Activated naive CD4-positive, alpha-beta T cell treated with anti-CD3 and anti-CD28 coated beads for 36 hours (primary cell): ENCODE measurements at places on chromosomes 12 and 14. TPM values are rescaled to one million over a fixed set of nuclear protein-coding genes. Genes with fewer than 3 reads are reported as not detected.

DNA sequence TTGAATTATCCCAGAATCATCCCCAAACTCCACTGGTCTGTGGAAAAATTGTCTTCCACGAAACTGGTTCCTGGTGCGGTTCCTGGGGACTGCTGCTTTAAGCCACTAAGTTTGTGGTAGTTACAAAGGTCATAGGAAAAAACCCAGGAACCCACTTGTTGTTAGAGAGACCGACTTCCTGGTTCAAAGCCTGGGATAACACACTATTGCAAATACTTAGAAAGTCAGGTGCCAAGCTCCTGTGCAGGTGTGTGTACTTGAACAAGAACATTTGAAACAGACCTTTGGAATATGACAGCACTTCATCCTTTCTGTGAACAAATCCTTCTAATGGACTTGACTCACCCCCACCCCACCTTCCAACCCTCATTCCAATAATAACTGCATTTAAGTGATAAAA is 519.6 kb downstream of the GLT1D1 start:
- H3K27ac ChIP-seq = no peak overlapping the region
- DNase-seq = no peak
- no peak overlapping the region for H3K4me3 ChIP-seq
- H3K36me3 ChIP-seq = no peaks in the 10 kb centered on the region
- peaks cover 2% of the 10 kb centered on the region for H3K27me3 ChIP-seq

DNA sequence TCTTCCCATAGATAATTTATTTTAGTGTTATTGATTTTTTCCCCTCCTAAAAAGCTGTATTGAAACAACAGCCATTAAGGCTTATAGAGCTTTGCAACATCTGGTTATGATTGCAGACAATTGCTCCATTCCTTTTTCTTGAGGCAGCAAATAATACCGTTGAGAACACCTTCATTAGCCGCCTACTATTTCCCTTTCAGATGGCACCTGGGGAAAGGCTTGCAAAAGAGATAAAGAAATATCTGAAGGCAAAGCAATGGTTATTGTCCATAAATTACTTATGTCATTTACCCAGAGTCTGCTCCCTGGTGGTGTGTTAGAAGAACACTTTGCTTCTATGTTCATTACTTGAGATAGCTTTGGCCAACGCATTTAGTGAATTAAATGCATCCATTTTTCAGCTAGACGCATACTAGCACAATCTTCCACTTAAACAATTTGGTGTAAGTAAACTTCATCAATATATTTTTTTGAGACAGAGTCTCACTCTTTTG is 377.8 kb downstream of the KCNH5 start:
- H3K4me3 ChIP-seq = no peak overlapping the region
- no peak for DNase-seq
- H3K36me3 ChIP-seq = no peaks in the 10 kb centered on the region
- no peaks in the 10 kb centered on the region for H3K27me3 ChIP-seq
- no peaks in the 10 kb centered on the region for H3K4me1 ChIP-seq

GRCh38 chr12:103369929-103370328 is 125.8 kb downstream of the C12orf42 start:
- no peak for DNase-seq
- H3K4me3 ChIP-seq = no peak overlapping the region
- H3K27ac ChIP-seq = no peak overlapping the region
- no peaks in the 10 kb centered on the region for H3K27me3 ChIP-seq
- H3K36me3 ChIP-seq = peaks cover 3% of the 10 kb centered on the region

GRCh38 chr14:87994974-87995373 is 2.0 kb upstream of the GALC start:
- H3K4me1 ChIP-seq = peaks cover 55% of the 10 kb centered on the region
- peak overlapping the region; percentile 5 for H3K4me3 ChIP-seq
- DNase-seq = peak; percentile 54
- H3K36me3 ChIP-seq = no peaks in the 10 kb centered on the region
- H3K27me3 ChIP-seq = no peaks in the 10 kb centered on the region
- peak overlapping the region; percentile 96 for H3K27ac ChIP-seq

- no peaks in the 10 kb centered on the region for H3K36me3 ChIP-seq
- H3K27me3 ChIP-seq = no peaks in the 10 kb centered on the region
- DNase-seq = no peak
- H3K4me1 ChIP-seq = peaks cover 10% of the 10 kb centered on the region
- no peak overlapping the region for H3K4me3 ChIP-seq
Measured at GRCh38 chr14:68624541-68625220, 168.2 kb downstream of the ZFP36L1 start.

DNA sequence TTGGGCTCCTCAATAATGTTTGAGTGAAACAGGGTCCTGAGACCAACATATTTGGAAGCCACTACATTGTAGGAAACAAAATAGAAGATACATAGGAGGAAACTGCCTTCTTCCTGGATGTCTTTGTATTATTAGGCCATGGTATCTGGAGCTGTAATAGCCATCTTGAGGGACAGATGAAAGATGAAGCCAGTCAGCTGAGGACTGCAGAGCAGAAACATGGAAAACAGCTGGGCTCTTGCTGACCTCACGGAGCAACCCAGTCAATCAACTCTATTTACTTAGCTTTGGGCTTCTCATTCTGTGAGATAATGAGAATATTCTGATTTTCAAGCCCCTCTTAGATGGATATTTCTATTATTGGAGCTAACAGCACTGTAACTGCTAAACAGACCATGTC is 962.4 kb downstream of the BCL11B start:
- no peaks in the 10 kb centered on the region for H3K27me3 ChIP-seq
- H3K4me3 ChIP-seq = no peak overlapping the region
- H3K4me1 ChIP-seq = peaks cover 9% of the 10 kb centered on the region
- no peaks in the 10 kb centered on the region for H3K36me3 ChIP-seq
- no peak for DNase-seq
- H3K27ac ChIP-seq = no peak overlapping the region

DNA sequence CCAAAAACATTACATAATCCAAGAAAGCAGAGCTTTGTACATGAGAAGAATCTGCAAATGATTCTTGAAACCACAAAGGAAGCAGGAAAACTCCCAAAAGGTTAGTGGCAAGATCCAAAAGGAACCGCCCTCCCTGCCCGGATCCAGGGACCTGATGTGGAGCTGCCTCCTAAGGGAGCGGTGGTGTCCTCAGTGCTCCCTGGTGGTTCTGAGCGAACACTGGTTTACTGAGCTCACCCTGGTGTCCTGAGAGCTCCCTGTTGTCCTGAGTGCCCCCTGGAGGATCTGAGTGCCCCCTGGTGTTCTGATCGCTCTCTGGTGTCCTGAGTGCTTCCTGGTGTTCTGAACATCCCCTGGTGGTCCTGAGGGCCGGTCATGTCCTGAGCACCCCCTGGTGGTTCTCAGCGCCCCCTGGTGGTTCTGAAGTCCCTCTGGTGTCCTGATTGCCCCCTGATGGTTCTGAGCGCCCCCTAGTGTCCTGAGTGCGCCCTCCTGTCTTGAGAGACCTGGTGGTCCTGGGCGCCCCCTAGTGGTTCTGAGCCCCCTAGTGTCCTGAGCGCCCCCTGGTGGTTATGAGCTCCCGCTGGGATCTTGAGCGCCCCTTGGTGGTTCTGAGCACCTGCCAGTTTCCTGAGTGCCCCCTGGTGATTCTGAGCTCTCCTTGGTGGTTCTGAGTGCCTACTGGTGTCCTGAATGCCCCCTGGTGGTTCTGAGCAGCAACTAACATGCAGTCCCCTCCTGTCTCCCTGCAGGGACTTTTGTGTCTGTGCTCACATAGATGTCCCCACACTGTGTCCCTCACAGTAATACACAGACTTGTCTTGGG is 891.1 kb downstream of the TMEM121 start:
- no peak overlapping the region for H3K4me3 ChIP-seq
- H3K4me1 ChIP-seq = peaks cover 15% of the 10 kb centered on the region
- H3K36me3 ChIP-seq = no peaks in the 10 kb centered on the region
- peaks cover 4% of the 10 kb centered on the region for H3K27me3 ChIP-seq
- no peak overlapping the region for H3K27ac ChIP-seq
- DNase-seq = peak; percentile 97

GRCh38 chr12:68240975-68241374 is 12.4 kb downstream of the IL22 start:
- peaks cover 52% of the 10 kb centered on the region for H3K4me1 ChIP-seq
- H3K27ac ChIP-seq = peak overlapping the region; percentile 66
- no peak overlapping the region for H3K4me3 ChIP-seq
- H3K27me3 ChIP-seq = peaks cover 2% of the 10 kb centered on the region
- no peaks in the 10 kb centered on the region for H3K36me3 ChIP-seq

DNA sequence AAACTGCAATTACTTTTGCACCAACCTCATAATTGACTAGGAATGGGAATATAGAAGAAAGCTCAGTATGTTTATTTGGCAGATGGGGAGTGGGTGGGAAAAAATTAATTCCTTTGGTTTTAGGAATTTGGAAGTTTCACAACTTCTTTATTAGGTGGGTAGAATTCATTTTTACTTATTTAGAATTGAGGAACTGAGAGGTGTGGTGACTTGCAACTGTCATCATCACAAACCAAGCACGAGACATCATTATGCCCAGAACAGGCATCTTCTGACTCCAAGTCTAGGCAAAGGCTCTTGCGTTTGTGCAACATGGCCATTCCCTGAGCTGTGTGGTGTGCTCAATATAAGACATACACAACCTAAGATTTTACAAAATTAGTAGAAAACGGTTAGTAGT is 380.0 kb downstream of the ATP23 start:
- H3K4me1 ChIP-seq = no peaks in the 10 kb centered on the region
- H3K27me3 ChIP-seq = peaks cover 2% of the 10 kb centered on the region
- H3K27ac ChIP-seq = no peak overlapping the region
- H3K4me3 ChIP-seq = no peak overlapping the region
- no peaks in the 10 kb centered on the region for H3K36me3 ChIP-seq

- H3K4me3 ChIP-seq = no peak overlapping the region
- H3K27ac ChIP-seq = no peak overlapping the region
- DNase-seq = no peak
- peaks cover under 1% of the 10 kb centered on the region for H3K36me3 ChIP-seq
- peaks cover 16% of the 10 kb centered on the region for H3K27me3 ChIP-seq
- H3K4me1 ChIP-seq = no peaks in the 10 kb centered on the region
Measured at GRCh38 chr14:101556566-101557320, 4.6 kb upstream of the DIO3 start.

GRCh38 chr14:74980398-74980730 is 22.4 kb upstream of the EIF2B2 start:
- no peak for DNase-seq
- no peak overlapping the region for H3K4me3 ChIP-seq

The LRP1 gene
- 1.5 TPM for total RNA-seq

- H3K4me3 ChIP-seq = no peak overlapping the region
- no peak for DNase-seq
- H3K27ac ChIP-seq = no peak overlapping the region
- peaks cover 6% of the 10 kb centered on the region for H3K27me3 ChIP-seq
- H3K36me3 ChIP-seq = no peaks in the 10 kb centered on the region
Measured at GRCh38 chr14:76117789-76118484, 33.8 kb upstream of the GPATCH2L start.

DNA sequence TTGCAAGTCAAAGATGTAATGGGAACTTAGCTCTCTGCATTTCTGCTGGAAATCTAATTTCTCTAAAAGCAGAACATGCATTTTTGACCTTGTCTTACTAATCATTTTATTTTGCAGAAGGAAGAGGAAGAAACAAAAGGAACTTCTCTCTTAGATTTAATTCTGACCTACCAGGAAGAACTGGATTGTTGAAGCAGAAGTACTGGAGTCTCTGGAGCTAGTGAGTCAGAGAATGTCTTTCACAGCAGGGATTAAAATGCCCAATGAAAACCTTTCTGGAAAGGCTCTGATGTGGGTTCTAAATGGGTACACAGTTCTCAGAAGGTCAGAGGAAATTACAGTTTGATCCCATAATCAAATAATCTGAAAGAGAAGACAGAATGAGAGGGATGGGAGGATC is 70.8 kb upstream of the GNG2 start:
- DNase-seq = no peak
- H3K27me3 ChIP-seq = no peaks in the 10 kb centered on the region
- H3K4me3 ChIP-seq = no peak overlapping the region

The PIWIL1 gene
- total RNA-seq = not detected

GRCh38 chr14:104304451-104305351 is 166.3 kb downstream of the KIF26A start:
- peaks cover 2% of the 10 kb centered on the region for H3K4me1 ChIP-seq
- no peaks in the 10 kb centered on the region for H3K27me3 ChIP-seq

GRCh38 chr14:62654641-62655040 is 390.6 kb downstream of the KCNH5 start:
- no peak for DNase-seq
- H3K27me3 ChIP-seq = no peaks in the 10 kb centered on the region
- no peaks in the 10 kb centered on the region for H3K36me3 ChIP-seq
- no peaks in the 10 kb centered on the region for H3K4me1 ChIP-seq
- H3K27ac ChIP-seq = no peak overlapping the region

DNA sequence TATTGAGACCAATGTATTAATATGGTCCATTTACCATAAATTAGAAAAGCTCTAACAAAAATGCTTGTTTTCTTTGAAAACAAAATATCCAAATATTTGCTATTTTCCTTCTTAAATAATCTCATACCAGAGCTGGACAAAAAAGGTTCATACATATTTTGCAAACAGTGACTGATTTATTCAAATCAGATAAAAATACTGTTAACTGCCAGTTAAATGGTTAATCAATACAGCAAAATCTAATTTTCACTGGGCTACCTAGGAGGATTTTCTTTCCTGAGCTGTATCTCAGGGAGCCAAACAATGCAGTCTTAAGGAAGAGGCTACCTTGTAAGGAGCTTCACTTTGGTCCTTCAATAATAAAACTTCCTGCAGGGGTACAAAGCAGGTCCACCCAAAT is 2.0 kb downstream of the FERMT2 start:
- H3K4me3 ChIP-seq = no peak overlapping the region
- peaks cover 52% of the 10 kb centered on the region for H3K27me3 ChIP-seq
- no peak overlapping the region for H3K27ac ChIP-seq

The FSCB gene
- total RNA-seq = not detected

DNA sequence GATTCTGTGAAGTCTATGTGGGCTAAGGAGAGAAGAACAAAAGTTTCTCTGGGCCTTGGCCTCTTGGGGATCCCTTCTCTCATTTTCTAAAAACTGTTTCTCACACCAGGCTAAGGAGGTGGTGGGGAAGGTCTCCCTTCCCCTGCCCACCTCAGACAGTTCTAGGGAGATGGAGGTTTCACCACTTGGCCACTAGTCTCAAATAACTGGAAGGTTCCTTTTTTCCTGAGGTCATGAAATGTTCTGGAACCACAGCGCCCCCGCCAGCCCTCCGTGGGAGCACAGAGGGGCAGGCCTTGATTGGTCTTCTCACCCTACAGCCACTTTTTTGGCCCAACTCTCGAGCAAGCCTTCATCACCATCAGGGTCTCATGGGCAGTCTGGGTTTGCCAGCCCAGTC is 12.6 kb downstream of the C12orf43 start:
- no peaks in the 10 kb centered on the region for H3K27me3 ChIP-seq
- no peak overlapping the region for H3K4me3 ChIP-seq
- peaks cover 24% of the 10 kb centered on the region for H3K36me3 ChIP-seq
- no peaks in the 10 kb centered on the region for H3K4me1 ChIP-seq
